Gastroesophageal sphincter (tissue), 4 donors: ENCODE measurements at places on chromosomes 12 and 14.

GRCh38 chr14:22202313-22202712, 386.7 kb downstream of the DAD1 start:
- no peak for ATAC-seq

- no peak for ATAC-seq
Measured at GRCh38 chr14:105173901-105174894, 5.6 kb upstream of the JAG2 start.

DNA sequence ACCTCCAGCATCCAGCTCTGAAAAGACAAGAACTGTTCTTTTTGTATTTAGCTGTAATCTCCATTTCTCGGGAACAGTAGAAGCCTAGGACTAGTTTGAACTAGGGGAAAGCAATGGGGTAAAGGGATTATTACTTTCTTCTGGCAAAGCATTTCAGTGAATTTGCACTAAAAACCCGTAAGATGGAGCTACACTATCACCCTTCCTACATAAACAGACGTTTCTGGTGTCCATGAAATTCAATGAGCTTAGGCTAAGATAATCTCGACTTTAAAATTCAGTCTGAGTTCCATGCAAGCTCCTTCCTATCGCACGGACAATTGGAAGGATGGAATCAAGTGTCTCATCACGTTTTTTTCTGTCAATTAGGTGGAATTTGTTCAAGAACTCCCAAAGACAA, 24.0 kb downstream of the ACSM4 start:
- no peak for ATAC-seq

GRCh38 chr12:104189915-104190555, 25.5 kb upstream of the TXNRD1 start:
- ATAC-seq, result no peak

DNA sequence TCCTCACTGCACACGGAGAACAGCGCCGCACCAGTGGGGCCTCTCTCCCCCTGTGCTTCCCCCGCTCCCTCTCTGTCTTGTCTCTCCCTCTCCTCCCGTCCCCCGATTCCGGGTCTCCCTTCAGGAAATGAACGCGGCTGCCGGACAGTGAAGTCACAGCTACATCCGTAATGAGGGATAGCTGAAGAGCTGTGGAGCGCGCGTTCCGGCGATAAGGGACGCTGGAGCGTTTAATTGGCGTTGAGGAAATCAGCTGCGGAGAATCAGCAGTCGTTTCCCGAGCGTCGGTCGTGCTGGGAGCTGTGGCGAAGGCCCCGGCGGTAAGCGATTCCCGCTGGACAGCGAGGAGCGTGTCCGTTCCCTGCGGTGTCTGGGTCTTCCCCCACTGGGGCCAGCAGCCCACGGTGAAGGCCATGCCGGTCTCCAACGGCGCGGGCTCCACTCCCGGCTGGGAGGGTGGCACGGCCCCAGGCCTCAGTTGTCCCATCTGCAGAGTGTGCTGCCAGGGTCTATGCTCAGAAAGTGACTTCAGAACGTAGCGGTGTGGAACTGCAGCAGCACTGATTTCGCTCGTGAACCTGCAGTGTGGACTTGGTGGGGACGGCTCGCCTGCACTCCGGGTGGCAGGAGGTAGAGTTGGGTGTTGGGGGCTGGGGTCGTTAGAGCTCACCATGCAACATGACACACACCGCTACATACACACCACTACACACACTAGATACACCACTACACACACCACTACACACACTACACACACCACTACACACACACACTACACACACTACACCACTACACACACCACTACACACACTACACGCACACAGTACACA, 10.9 kb downstream of the NOC4L start:
- no peak for ATAC-seq

GRCh38 chr14:59306775-59307174, 118.3 kb downstream of the DAAM1 start:
- no peak for ATAC-seq

DNA sequence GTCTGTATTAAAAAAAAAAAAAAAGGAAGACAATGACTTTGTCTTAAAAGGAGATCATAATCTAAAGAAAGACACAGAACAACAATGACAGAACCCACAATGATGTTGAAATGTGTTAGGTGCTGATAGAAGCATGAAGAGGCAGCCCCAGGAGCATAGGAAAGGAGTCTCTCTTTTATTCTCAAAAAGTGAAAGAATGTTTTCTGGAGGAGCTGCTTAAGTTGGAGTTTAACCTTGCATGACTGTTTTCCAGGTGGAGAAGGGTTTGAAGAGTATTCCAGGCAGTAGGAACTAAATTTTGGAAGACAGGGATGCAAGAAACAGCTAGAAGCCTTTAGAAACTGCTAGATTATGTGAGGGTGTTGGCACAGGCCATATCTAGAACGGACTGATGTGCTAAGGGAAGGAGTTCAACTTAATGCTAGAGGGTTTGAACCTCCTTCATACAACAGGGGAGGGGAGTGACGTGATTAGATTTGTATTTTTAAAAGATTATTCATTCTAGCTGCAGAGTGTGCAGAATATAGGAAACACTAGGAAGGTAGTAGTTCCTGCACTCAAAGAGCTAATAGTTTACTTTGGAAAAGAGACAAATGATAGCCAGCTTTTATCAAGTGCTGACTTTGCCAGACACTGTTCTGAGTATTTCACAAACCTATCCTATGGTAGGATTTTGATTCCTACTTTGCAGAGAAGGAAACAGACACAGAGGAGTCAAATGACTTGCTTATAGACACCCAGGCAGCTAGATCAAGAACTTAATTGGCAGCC, 4.6 kb upstream of the RPL6 start:
- ATAC-seq, result no peak

- no peak for ATAC-seq
Measured at GRCh38 chr12:93996321-93996720, 152.1 kb upstream of the PLXNC1 start.

DNA sequence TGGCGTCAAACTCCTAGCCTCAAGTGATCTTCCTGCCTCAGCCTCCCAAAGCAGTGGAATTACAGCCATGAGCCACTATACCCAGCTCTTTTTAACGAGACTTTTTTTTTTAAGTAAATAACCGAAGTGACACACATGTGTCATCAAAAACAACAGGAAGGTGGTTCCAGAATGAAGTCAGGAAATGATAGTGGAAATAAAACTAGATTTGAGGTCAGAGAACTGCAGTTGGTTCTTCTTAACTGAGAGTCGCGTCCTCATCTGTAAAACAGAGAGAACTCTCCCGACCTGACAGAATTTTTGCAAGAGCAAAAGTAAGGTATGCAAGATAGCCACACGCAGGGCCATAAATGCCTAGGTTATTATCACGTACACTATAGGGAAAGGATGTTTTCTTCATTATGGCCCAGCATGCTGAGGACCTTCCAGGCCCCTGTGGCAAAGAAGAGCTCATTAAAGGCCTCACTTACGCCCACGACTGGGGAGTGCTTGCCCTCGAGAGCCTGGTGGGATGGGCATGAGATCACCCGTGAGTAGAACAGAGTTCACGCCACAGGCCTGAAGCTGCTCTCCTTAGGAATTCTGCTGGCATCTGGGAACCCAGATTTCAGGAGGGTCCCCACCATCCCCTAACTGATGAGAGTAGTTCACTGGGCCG, 67.2 kb downstream of the SCARB1 start:
- ATAC-seq, result no peak

- no peak for ATAC-seq
Measured at GRCh38 chr14:98935921-98936320, 336.1 kb downstream of the BCL11B start.

GRCh38 chr12:85385406-85385805, 105.4 kb downstream of the ALX1 start:
- no peak for ATAC-seq
